NCI-H187 treated with DMSO at 0.1 percent for 48 hours (cell line): ENCODE measurements at places on chromosomes 2 and 18.

DNA sequence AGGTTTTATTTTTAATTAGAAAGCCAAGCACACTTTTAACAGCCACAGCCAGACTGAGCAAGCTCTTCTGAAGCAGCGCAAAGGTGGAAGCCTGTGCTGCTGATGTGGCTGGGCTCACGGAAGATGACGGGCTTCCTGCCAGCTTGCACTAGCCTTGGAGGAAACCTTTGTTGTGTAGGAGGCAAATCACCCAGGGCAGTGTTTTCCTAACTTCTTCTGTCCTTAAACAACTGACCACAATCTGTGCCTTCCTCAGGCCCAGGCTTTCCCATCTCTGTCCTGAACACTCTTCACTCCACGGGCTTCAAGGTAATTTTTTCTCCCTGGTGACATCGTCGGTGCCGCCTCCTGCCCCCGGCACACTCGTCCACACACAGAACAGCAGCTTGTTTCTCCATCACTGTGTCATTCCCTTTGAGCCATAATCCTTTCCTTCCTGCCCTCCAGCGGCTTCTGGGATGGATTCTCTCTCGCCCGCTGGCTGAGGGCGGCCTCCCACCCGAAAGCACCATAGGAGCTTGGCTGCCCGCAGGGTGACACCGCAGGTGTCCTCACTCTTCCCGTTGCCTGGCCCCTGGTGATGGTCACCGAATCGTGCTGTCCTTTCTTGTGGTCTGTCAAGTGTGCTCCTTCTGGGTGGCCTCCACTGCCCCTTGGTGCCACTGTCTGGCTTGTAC, 31.1 kb upstream of the INHBB start:
- DNase-seq: no peak

DNA sequence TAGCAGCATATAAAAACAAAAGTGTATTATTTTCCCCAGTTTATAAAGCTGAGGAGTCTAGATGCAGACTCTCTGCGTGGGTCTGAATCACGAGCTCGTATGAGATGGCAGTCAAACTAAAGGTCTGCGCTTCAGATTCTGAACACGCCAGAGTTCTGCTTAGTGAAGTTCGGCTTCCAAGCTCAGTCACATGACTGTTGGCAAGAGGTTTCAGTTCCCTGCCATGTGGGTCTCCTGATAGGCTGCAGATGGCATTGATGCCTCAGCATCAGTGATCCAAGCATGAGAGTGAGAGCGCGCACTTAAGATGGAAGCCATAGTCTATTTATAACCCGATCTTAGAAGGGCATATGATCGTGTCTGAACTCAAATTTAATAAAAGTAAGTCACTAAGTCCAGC, 242.8 kb upstream of the DOK6 start:
- DNase-seq: no peak

- DNase-seq: no peak
Observed at GRCh38 chr2:58039170-58039611, 7.4 kb upstream of the VRK2 start.

- no peak for DNase-seq
Observed at GRCh38 chr2:148998165-148998830, 40.2 kb upstream of the LYPD6B start.

DNA sequence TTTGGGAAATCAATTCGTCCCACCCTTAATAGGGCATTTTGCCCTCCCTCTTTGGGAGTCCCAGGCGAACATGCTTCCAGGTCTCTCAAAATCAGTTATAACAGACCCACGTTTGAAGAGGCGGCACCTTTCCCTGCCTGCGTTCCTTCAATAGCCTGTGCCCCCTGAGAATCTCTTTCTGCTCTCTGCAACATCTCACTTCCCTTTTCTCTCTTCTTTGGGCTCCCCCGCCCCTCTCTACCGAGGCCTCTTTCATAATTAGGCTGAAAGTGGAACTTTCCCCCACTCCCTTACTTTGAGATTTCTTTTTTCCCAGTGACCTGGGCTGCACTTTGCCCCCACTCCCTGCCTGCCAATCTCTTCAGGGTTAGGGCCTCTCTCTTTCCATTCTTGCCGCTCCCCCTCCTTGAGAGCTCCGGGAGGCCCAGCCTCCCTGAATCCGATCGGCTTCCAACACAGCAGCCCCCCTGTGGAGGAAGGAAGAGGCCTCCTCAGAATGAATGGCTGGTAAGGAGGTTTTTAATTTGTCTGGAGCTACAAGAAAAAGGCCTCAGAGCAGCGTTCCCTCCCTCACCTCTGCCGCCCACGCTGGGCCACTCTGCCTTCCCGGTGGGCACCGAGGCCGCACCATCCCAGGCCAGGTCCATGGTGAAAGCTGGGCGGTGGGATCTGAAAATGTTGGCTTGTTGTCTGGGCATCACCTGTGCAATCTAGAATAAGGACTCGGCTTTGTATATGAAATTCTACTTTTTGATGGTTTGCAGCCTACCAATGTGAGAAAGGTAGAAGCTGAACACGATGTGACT, 162.6 kb upstream of the SIX3 start:
- DNase-seq: no peak

DNA sequence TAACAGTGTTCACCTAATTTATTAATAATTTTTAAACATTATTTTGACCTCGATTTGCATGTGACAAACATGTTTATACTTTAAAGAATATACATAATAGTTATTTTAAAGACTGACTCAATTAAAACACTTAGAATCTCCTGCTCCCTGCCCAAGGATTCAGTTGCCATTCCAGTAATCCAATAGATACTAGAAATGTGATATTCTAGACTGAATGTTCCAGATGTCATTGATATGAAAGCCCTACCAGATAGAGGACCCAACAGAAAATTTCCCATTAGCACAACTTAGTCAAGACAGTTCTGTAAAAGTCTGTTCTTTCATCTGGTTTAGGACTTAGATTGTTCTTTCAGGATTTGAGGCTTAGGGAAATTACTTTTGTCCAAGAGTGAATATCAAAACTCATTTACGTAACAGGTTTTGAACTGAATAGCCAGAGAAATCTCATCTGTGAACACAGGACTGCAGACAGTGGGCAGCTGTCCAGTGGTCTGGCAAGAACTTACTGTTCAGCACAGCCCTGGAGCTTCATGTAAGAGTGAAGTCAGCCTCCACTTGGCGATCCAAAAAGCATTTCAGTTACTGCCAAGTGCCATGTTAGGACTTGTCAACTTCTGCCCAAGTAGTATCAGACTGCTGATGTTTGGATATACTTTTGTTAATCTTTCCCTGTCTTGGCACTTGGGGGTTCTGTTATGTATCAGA, 77.5 kb downstream of the OSBPL6 start:
- no peak for DNase-seq

- DNase-seq: no peak
Observed at GRCh38 chr2:101463911-101464641, 10.8 kb downstream of the RFX8 start.

DNA sequence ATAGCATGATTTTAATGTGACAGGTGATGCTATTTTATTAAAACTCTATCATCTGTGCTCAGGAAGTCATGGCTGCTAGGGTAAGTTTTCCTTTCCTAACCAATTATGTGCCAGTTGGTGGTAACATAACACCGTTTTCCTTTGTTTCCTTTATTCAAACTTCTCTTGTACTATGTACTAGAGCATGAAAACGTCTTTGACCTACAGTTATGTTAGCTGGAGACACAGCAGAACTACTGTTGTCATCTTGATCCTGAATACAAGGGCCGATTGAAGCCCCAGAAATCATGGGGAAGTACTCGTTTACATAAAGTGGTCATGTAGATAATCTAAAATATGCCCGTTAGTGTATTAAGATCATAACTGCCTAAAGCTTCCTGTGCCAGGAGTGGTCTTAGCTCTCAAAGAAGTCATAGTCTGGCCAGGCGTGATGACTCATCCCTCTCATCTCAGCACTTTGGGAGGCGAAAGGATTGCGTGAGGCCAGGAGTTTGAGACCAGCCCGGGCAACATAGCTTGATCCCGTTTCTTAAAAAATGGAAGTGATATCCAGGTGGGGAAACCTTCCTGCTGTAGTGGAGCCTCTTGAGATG, 20.5 kb downstream of the NEDD4L start:
- no peak for DNase-seq

DNA sequence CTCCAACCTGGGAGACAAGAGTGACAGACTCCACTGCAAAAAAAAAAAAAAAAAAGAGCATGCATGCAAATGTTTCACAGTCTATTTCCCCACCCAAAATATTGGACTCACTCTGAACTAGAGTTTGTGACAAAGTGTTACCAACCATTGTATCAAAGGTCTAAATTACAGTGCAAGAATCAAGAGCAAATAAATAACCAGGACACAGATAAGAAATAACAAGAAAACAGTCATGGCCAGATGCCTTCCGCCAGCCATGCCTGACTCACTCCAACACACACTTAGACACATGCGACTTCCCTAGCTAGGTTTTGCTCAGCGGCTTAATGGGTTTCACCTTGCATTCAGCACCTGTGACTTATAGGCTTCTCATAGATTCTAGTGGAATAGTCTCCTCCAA, 62.8 kb downstream of the CYB5A start:
- no peak for DNase-seq

DNA sequence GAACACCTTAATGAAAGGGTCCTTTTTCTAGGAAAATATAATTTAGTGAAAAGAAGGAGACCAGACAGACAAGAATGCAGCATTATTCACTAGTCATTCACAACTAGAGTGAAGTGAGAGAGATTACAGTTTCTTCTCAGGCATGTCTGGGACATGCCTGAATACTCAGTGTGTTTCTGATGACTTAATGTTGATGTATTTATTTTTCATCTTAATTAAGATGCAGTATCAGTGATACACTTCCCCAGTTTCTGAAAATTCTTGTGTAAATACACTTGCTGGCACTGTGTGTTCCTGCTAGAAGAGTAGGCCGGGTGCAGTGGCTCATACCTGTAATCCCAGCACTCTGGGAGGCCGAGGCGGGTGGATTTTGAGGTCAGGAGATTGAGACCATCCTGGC, 143.6 kb downstream of the MYO3B start:
- DNase-seq: no peak

GRCh38 chr18:64031411-64031810, 61.5 kb downstream of the SERPINB8 start:
- no peak for DNase-seq

- DNase-seq: no peak
Observed at GRCh38 chr2:172821370-172822338, 86.0 kb downstream of the RAPGEF4 start.

DNA sequence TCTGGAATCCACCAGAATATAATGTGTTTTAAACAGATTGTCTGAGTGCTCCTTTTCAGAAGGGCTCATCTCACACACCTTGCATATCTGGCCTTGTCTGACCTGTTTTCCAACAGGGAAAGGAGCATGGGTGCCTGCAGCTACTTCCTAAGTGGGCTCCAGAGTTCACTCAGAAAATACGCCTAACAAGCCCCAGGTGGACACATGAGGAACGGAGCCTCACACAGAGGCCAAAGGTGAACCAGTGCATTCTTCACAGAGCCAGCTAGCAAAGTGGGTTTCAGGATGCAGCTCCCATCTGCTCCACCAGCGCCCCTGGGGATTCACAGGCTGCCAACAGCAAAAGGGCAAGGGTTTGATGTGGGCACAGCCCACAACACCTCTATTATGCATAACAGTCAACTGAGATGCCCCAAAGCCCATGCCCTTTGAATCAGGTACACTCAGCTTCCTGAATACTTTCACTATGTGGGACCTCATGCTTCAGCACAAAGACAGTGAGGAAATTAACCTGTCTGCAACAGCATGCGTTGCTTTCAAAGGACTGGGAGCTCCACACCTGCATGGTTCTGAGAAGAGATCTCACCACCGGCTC, 86.6 kb downstream of the CCBE1 start:
- no peak for DNase-seq

GRCh38 chr2:219592736-219593135, 4.9 kb upstream of the STK11IP start:
- no peak for DNase-seq

DNA sequence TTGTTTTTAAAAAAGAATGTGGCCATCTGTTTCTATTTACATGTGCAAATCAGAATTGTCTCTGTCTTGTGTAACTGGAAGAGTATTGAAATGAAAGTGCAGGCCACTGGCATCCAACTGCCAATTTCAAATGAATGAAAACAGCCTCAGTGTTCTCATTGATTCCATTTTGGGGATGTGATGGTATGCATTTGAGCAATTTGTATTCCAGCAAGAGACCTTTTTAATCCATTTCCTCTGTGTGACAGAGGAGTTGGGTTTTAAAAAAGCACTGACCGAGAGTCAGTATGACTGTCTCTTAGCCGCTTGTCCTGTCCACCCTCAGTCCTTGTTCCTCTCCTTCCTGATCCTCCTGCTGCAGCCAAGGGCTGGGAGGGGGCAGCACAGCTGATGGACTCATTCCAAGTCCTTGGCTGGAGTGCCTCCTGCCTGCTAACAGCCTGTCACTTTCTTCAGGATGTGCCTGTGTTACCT, 50.0 kb downstream of the ASAP2 start:
- no peak for DNase-seq

- no peak for DNase-seq
Observed at GRCh38 chr2:232674491-232674890, 22.6 kb upstream of the GIGYF2 start.

- no peak for DNase-seq
Observed at GRCh38 chr18:23810396-23810795, 121.1 kb downstream of the LAMA3 start.

DNA sequence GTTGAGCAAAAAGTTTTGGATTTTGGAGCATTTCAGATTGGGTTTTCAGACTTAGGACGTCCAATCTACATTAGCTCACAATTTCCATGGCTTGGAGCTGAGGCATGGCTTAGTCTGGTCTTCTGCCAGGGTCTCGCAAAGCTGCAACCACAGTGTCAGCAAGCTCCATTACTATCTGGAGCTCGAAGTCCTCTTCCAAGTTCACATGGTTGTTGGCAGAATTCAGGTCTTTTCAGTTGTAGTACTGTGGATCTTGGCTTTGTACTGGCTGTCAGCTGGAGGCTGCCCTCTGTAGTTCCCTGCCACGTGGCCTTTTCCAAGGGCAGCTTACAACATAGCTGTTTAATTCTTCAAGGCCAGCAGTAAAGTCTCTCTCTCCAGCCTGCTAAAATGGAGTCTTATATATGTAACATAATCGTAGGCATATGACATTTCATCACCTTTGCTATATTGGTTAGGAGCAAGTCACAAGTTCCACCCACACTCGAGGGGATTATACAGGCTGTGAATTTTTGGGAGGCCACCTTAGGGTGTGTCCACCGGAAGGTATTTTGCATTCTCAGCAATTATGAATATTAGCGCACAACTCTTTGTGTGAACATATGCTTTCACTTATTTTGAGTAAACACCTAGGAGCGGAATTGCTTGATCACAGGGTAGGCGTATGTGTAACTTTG, 41.5 kb upstream of the EPC2 start:
- no peak for DNase-seq

DNA sequence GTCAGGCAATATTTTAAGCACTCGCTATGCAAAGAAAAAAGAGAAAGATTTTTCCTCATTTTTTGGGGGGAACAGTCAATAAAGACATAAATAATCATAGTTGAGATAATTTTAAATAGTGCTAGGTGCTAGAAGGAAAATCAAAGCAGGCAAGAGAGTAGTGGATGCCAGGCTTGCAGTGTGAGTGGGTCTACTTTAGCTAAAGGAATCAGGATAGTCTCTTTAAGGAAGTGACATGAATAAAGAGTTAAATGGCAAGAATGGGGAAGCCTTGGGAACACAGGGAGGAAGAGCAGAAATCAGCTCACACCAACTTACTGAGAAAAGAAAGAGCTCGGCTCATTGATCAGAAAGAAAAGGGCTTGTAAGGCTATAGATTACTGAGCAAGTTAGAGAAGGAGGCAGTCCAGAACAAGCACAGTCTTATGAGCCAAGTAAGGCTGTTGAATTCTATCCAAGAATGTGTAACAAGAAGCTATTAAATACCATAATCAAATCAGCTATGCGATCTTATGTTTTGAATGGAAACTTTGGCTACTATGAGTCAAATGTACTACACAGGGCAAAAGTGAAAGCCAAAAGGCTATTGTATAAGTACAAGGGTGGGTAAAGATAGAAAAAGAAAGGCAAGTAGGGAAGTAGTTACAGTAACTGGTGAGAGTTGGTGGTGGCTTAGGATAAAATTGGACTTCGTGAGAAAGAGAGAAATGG, 833.8 kb upstream of the PIK3C3 start:
- no peak for DNase-seq
